ENCODE measurements at places on chromosomes 12 and 14.

GRCh38 chr12:42234970-42235369, 3.1 kb downstream of the YAF2 start:
- DNase-seq = no peak

GRCh38 chr12:60194678-60195077, 598.8 kb downstream of the SLC16A7 start:
- DNase-seq = no peak

GRCh38 chr12:123898673-123899072, 74.0 kb downstream of the CCDC92 start:
- no peak for DNase-seq

DNA sequence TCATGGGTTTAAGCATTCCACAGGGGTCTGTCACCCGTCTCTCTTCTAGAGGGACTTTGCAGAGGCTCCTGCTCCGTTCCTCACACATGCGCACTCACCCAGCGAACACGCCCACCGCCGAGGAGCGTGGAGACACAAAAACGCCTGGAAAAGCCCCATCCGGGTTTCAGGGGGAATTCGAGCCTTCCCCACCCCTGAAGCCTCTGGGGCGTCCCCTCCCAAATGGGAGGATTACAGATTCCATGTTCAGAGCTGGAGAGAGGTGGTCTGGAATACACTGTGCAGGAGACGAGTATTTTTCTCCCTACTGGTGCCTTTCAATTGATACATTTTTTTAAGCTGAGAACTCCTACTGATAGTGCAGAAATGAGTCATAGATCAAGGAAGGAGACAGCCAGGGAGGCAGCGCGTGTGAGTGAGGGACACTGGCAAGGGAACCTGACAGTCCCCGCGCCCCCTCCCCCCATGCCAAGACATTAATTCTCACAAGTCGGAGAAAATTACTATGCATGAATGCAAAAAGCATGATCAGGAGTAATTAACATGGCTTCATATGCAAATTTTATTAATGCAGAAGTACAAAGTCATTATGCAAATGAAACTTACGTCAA, 36.9 kb downstream of the BCL11B start:
- DNase-seq = no peak

DNA sequence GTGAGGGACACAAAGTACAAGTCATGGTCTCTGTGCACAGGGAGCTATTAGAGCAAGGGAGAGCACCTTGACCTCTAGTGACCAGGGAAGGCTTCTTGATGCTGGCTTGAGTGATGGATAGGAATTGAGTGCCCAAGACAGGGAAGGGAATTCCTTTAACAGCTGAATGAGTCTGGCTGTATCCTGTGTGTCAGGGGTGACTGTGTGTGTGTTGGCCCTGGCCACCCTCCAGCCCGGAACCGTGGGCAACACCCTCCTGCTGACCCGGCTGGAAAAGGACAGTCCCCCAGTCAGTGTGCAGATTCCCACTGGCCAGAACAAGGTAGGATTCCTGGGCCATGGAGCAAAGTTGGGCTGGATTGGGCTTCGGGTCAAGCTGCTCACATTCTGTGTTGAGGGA, 5.5 kb upstream of the PFDN5 start:
- no peak for DNase-seq

DNA sequence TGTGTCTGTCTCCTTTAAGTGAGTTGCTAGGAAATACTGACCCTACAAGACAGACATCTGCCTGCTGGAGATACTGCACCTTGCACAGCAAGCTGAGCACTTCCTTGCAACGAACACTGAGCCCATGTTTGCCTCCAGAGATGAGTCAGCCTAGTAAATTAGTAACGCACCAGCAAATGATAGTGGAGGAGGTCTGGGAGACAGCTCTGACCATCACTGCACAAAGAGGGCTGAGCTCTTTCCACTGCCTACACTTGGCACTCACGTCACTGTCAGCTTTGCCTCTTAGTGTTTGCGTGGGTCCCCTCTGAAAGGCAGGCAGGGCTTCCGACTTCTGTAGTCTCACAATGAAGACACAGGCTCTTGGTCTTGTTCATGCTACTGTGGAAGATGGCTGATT, 109.0 kb downstream of the APAF1 start:
- no peak for DNase-seq

DNA sequence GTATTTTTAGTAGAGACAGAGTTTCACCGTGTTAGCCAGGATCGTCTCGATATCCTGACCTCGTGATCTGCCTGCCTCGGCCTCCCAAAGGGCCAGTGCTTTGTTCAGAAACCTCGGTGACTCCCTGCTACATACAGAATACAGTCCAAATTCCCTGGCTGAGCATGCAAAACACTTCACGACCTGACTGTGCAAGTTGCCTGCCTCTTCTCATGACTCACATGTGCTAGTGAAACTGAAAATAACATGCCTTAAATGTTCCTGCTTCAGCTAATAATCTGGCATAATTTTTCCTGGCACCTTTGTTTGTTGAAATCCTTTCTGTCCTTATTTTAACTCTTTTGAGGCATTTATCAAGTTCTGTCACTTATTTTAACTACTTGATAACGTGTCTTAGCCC, 8.2 kb downstream of the DMAC2L start:
- DNase-seq = no peak

GRCh38 chr14:89454996-89455395, 38.0 kb upstream of the FOXN3 start:
- DNase-seq = no peak

DNA sequence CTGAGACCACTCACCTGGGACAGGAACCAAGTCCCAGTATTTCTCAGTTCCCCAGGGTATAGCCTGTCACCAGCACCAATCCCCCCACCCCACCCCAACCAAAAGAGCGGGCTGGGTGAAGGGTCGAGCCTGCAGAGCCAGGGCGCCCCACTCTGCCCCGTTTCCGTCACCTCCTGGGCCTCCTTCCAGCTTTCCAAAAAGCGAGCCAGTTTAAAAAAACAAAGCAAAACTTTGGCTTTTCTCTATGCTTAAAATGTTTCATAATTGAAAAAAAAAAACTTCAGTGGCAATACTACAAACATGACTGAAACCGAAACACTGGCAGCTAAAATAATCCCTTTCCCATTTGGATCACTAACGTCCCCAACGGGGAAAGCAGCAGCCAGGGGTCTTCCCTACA, 7.5 kb downstream of the CAMKK2 start:
- DNase-seq = peak; percentile 55

DNA sequence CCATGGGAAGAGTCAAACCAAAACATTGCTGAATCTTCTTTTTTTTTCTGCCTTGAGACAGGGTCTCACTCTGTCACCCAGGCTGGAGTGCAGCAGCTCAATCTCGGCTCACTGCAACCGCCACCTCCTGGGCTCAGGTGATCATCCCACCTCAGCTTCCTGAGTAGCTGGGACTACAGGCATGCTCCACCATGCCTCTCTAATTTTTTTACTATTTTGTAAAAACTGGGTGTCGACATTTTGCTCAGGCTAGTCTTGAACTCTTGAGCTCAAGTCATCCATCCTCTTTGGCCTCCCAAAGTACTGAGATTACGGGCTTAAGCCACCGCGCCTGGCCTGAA, 1.5 kb upstream of the KRT75 start:
- no peak for DNase-seq

- DNase-seq = no peak
Observed at GRCh38 chr14:24224618-24225071, 7.5 kb downstream of the NEDD8 start.

DNA sequence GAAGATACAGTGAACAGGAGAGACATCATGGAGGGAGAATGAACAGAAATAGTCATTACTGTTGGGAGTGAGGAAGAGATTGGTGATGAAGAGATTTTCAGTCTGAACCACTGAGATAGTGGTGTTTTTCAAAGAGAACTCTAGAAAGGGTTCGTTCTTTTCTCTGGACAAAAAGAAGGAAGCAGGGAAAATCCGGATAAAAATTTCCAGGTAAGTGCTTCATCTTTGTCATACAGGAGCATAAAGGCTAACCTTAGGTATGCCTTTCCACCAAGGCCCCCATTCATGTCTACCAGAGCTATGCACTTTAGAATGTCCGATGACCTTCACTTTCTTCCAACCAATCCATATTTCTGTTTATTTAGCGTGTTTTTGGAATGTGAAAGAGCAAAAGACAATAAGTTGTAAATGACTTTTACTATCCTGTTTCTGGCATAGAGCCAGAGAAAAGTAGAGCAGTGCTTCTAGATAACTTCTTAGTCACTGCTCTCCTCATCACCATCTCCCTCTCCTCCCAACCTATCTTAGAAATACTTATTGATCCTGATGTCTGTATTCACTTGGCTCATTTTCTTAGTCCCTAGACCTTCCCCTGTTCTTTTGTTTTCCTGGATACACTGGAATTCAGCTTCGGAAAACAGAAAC, 116.5 kb downstream of the TTC6 start:
- DNase-seq = no peak

DNA sequence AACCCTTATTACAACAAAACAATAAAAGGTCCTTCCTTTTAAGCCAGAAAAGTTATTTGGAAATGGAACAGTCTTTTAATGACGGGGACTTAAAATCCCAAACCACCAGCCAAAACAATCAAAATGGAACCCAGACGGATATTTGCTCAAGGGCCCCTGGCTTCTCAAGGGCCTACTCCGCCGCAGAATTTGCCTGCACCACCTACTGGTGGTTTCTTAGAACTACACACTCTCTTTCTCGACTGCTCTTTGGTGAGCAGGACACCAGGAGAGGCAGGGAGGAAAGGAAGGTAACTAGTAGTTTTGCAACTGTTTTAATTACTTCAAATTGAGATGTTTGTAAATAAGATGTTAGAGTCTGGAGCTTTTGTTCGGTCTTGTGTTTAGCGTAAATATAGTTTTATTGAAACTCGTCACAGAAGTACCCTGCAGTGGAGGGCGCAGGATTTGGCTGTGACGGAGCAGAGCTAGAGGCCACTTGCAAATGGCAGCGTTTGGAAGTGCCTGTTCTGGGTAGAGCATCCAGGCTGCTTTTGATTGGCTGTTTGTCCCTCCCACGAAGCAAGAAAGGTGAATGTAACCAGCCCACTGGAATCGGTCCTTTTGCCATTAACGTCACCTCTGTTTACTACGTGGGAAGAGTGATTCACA, 238.5 kb downstream of the CACNA1C start:
- DNase-seq = no peak

- no peak for DNase-seq
Observed at GRCh38 chr12:16562435-16562834, 43.5 kb downstream of the LMO3 start.

- no peak for DNase-seq
Observed at GRCh38 chr12:80404629-80405028, 39.4 kb upstream of the PTPRQ start.

DNA sequence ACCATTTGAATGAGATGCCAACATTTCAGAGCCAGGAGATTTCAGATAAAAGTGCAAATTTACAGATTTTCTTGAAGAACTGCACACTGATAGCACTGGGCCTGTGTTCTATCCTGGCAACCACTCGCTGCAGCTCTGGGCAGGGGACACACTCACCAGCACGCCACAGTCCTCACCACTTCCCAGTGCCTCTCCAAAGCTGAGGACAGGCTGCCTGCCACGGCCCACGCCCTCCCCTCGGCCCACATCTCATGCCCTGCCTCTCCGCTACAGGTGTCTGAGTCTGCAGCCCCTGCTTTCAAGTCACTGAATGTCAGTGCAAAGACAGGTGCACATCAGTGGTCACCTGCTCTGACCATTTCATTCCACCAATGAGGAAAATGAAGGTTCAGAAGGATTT, 12.7 kb downstream of the CAMKK2 start:
- no peak for DNase-seq

DNA sequence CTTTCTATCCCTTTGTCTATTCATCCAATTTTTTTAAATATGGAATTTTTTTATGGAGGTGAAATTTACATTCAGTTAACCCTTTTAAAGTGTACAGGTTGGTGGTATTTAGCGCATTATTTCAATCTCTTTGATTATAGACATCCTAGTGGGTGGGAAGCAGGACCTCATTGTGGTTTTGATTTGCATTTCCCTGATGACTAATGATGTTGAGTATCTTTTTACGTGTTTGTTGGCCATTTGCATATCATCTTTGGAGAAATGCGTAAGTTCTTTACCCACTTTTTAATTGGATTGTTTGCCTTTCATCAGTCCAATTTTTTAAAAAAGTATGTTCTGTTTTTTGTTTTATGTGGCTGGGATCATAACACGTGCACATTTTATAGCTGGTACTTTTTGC, 20.8 kb downstream of the PAPLN start:
- DNase-seq = no peak

GRCh38 chr14:94612174-94612573, at the start of gene SERPINA3:
Gene SERPINA3 (plus strand): TSS chr14:94612391. CDS start chr14:94614442, 2,051 bp downstream.
- DNase-seq = no peak

- DNase-seq = peak; percentile 30
Observed at GRCh38 chr12:106903241-106903945, 52.3 kb upstream of the TMEM263 start.

- no peak for DNase-seq
Observed at GRCh38 chr12:22850185-22850584, 225.2 kb downstream of the ETNK1 start.

DNA sequence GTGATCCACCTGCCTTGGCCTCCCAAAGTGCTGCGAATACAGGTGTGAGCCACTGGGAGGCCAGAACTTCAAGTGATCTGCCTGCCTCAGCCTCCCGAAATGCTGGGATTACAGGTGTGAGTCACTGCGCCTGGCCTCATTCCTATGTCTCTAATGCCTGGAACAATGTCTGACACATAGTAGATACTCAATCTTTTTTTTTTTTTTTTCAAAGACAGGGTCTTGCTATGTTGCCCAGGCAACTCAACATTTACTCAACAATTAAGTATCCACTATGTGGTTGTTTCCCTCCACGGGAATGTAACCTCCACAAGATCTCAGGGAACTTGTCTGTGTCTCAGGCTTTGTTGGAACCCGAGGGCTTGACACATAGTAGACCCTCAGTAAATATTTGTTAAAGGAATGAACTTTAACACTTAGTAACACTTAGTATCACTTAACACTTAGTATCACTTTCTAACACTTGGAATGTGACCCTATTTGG, 3.0 kb upstream of the TMEM120B start:
- no peak for DNase-seq

DNA sequence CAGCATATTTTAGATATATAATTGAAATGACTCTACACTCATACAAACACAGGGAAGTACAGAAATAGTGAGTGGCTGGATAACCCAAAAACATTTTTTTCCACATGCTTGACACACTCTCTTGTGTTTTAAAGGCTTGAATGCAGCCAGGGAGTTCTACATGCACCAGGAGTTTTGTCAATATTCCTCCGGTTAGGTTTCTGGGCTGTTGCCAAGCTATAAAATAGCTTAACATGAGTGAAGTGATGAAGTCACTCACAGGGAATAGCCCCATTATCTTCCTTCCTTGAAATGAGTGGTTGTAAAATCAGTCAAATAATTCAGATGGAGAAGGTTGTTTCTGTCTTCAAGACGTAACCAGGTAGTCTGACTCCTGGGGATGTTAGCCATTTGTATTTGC, 582.7 kb downstream of the SLC6A15 start:
- peak; percentile 2 for DNase-seq

GRCh38 chr12:117212563-117213190, 22.4 kb upstream of the FBXO21 start:
- peak; percentile 83 for DNase-seq

GRCh38 chr14:60647081-60647836, 2.0 kb downstream of the SIX1 start:
- peak; percentile 64 for DNase-seq

- no peak for DNase-seq
Observed at GRCh38 chr12:99712281-99712680, 64.7 kb downstream of the GARIN6 start.

GRCh38 chr12:1054117-1054870, 63.3 kb downstream of the ERC1 start:
- DNase-seq = no peak

All from hindlimb muscle (tissue), 1 donor.